Tibial nerve (tissue), 4 donors: ENCODE measurements at places on chromosomes 2 and 18.

GRCh38 chr2:239943991-239944631 is 81.0 kb downstream of the NDUFA10 start:
- no peak for DNase-seq

- no peak for DNase-seq
Measured at GRCh38 chr2:200077210-200077650, 121.8 kb downstream of the MAIP1 start.

- no peak for DNase-seq
Measured at GRCh38 chr2:98036349-98037000, 40.7 kb upstream of the TMEM131 start.

- DNase-seq, result no peak
Measured at GRCh38 chr18:21714474-21714873, 9.9 kb upstream of the ABHD3 start.

DNA sequence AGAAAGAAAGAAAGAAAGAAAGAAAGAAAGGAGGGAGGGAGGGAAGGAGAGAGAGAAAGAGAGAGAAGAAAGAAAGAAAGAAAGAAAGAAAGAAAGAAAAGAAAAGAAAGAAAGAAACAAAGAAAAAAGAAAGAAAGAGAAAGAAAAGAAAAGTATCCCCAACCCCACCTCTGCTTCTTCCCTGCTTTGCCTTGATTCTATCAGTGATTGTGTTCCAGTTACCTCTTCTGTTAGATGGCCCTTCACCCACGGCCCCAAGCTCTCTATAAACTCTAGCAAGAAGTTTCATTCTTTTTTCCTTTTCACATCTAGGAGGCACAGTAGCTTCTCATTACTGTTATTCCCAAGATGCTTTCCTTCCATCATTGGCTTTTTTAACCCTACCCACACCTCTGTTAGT is 1097.5 kb upstream of the ZEB2 start:
- DNase-seq, result no peak

GRCh38 chr2:23541503-23542229 is 156.7 kb downstream of the KLHL29 start:
- no peak for DNase-seq

GRCh38 chr2:71684226-71685072 is 231.1 kb downstream of the DYSF start:
- DNase-seq, result no peak

- DNase-seq, result no peak
Measured at GRCh38 chr18:5060543-5060942, 136.5 kb downstream of the AKAIN1 start.

GRCh38 chr2:98468621-98469236 is 24.1 kb downstream of the INPP4A start:
- no peak for DNase-seq

DNA sequence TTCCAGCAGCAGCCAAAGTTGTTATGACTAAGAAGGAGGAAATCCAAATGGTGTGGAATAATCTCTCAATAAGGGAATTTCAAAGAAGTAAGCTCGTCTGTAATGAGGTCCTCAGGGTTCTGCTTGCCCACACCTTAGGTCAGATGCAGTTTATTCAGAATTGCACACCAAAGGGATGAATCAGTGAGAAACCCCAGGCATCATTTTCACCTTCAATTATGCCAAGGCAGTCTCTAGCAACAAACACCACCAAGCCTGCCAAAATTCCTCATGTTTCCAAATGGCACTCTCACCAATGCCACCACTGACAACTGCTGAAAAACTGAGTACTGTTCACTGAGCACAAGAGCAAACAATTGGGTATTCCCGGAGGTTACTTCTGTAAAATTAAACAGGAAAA is 43.6 kb downstream of the KCNG3 start:
- DNase-seq, result no peak
